ENCODE measurements at places on chromosomes 1 and 21. TPM values are rescaled to one million over a fixed set of nuclear protein-coding genes. Genes with fewer than 3 reads are reported as not detected.
A peak's percentile ranks its signal among the peaks of the same experiment; 100 is the strongest.

Gene APOBEC4
- not detected for total RNA-seq

Gene PRDM2
- 34.7 TPM for total RNA-seq

Gene CRTC2
- total RNA-seq = 39.5 TPM

Gene CLEC20A
- not detected for total RNA-seq

Gene RNU5D-1
- total RNA-seq = not detected

Gene OR2T2
- not detected for total RNA-seq

Gene AQP10
- not detected for total RNA-seq

Gene PRRX1
- total RNA-seq = 30.5 TPM

DNA sequence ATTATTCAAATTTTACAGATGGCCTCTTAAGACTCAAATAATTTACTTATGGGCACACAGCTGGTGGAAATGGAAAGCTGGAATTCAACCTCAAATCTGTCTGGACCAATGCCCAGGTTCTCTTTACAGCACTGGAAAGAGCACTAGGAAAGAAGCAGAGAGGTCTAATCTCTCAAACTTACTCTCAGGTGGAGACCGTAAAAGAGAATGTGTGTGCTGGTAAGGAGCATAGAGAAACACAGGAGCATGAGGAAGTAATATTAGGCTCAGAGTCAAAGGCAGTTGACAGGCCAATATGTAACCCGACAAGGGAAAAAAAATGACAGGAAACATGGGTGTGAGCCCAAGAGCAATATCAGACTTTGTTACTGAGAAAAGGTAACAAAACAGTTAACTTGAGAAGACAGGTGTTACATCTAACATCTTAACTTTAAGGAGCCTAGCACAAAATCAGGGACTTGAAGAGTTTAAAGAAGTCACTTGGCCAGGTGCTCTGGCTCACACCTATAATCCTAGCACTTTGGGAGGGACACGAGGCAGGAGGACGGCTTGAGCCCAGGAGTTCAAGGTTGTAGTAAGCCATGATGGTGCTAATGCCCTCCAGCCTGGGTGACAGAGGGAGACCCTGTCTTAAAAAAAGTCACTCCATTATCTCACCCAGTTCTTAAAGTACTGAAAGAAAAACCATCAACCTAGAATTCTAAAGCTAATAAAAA is 20.7 kb downstream of the PPP1R15B start:
- no peak for DNase-seq

DNA sequence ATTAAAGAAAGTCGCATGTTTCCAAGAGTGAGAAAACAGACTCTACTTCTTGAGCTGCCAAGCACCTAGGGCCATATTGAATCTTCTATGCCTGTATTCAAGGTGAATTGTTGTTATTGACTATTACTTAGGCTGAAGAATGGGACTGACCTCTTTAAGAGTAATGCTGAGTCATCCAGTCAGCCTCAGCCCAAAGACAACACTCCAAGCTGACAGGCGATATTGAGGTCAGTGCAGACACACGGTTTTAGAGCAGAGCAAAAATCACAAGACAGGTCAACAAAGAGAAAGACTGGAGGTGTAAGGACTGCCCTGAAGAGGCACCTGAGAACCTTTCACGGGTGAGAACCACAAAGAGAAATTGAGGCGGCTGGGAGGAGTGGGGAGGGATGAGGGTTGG is 146.9 kb downstream of the MIS18A start:
- no peak for DNase-seq

GRCh38 chr1:152328801-152329391 is 3.9 kb upstream of the FLG start:
- DNase-seq = no peak

- DNase-seq = peak; percentile 8
Measured at GRCh38 chr1:5913876-5914275, 78.3 kb downstream of the NPHP4 start.

DNA sequence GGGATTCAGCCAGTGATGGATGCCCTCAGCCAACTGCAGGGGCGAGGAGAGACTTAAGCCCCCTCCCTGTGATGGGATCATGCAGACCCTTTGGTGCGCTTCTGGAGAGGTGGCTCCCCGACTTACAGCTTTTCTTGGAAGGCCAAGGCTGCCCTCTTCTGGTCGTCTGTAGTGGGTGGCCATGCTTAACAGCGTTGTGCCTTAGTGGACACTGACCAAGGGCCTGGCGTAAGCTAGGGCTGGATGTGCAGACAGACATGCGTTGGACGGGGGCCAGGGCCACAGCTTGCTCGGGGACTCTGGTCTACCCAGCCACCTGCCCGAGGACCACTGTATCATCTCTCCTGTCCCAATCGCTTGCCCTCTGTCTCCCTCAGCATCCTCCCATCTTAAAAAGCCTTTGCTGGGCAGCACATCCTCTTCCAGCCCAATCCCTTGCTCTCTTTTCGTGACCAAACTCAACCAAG is 5.5 kb downstream of the AZIN2 start:
- DNase-seq = peak; percentile 87

GRCh38 chr1:181345146-181345545 is 138.2 kb upstream of the CACNA1E start:
- no peak for DNase-seq

DNA sequence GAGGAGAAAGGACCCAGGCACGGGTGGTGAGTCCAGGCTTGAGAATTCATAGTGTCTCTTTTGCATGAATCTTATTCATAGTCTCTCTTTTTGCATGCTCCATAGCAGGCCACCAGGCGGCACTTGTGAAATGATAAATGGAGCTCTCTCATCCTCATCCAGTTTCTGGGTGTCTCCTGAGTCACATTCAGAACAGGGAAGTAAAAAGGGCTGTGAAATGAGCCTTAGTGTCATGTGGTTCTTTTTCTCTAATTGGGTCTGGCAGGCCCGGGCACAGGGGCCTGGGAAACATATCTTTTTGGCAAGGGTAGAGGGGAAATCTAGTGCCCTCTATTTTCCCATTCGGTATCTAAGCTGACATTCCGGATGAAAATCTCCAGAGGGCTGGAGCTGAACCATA is 19.1 kb upstream of the NCF2 start:
- DNase-seq = peak; percentile 39

DNA sequence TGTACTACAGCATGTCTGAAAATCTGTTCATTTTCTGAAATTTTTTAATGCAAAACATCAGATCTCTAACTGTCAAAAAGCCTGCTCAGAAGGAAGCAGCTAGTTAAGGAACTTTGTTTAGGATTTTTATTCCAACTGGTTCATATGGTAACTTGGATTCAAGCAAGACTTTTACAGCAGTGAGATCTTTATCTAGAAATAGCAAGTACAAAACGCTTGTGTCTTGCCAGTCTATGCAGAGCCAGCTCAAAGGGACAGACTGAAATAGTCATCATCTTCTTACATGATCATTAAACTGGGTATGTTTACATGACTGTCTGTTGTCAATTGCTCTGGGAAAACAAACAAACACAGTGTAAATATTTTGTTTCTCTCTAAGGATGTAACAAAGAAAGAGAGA is 37.6 kb downstream of the DDAH1 start:
- no peak for DNase-seq

GRCh38 chr1:25031601-25031965 is 101.5 kb upstream of the RUNX3 start:
- DNase-seq = no peak

- no peak for DNase-seq
Measured at GRCh38 chr1:33182896-33183295, 1.1 kb upstream of the TRIM62 start.

GRCh38 chr1:17603091-17603841 is 63.8 kb downstream of the ARHGEF10L start:
- no peak for DNase-seq

DNA sequence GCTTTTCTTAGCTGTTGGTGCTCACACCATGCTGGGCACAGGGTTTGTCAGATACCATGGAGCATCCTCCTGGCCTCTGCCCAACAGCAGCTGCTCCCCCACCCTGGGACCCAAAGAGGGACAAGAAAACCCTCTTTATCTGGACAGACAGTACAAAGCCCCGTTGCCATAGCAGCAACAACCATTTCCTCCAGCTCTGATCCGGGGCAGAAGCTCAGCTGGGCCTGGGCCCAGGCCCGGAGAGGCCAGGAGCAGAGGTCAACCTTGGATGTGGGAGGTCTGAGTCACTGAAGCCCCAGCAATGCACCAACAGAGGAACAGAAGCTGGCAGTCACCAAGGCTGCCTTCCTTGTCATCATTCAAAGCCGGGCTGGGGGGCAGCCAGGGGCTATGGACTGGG is 228.4 kb upstream of the POU3F1 start:
- no peak for DNase-seq

DNA sequence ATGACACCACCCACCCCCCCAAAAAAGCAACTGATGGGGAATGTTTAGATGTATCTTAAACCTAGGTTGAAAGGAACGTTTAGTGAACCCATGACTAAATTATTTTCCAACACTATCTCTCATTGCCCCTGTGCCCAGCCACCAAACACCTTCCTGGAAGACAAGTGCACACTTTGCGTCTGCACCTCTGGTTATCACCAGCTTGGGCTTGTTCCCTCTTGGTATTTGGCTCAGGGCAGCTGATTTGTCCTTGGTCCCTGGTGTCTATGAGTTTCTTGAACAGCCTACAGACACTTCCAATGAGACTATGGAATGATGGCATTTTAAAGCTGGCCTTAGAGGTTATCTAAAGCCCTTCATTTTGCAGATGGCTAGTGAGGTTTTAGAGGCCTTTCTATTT is 15.5 kb upstream of the RIMKLA start:
- DNase-seq = no peak

- DNase-seq = no peak
Measured at GRCh38 chr1:21955058-21955457, 17.9 kb upstream of the HSPG2 start.

- DNase-seq = no peak
Measured at GRCh38 chr1:211612786-211613107, 33.8 kb upstream of the SLC30A1 start.

GRCh38 chr1:107003972-107004371 is 52.5 kb upstream of the PRMT6 start:
- no peak for DNase-seq

DNA sequence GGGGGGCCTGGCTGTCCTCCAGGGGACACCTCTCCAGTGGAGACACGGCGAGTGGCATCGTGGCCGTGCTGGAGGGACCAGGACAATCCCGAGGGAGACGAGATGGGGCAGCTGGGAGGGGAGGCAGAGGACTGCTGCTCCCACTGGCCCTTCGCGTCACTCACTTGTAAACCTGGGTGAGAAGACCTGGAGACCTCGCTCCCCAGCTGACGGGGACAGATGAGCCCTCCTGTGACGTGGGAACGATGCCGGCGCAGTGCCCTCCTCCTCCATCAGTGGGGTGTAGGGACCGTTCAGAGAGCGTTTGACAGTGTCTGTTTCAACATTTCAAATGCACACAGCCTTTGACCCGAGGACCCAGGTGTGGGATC is 4.6 kb downstream of the SPATC1L start:
- no peak for DNase-seq

DNA sequence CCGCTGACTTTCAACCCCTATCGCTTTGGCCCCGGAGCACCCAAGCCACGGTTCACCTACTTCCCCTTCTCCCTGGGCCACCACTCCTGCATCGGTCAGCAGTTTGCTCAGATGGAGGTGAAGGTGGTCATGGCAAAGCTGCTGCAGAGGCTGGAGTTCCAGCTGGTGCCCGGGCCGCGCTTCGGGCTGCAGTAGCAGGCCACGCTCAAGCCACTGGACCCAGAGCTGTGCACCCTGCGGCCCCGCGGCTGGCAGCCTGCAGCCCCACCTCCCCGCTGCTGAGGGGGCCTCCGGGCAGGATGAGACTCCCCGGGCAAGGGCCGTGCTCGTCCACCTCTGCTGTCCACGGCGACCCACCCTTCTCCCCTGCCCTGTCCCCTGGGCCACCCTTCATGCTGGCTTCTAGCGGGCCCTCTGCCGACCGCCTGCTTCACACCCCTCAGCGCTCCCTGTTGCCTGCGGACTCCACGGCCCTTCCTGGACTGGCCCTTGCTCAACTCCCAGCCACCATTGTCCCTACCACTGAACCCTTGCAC is 92.2 kb upstream of the TRABD2B start:
- no peak for DNase-seq

DNA sequence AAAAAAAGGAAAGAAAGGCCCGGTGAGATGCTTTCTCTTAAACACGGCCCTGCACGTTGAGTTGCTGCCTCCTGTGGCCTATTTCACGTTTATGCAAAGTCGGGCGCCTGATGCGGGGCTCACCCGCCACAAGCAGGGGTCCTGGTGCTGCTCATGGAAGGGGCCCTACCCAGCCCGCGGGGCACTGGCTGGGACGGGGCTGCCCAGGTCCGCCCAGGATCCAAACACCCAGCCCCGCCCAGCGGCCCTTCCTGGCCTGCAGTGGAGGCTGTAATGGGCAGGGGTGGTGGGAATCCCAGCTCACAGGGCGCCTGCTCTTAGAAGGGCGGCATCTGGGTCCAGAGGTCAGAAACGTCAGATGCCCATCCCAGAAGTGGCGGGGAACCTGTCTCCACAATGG is 1.6 kb downstream of the COL6A2 start:
- peak; percentile 60 for DNase-seq

- no peak for DNase-seq
Measured at GRCh38 chr1:9871021-9871420, 39.0 kb downstream of the CTNNBIP1 start.

GRCh38 chr1:110207831-110208230 is 2.3 kb upstream of the KCNC4 start:
- peak; percentile 89 for DNase-seq

GRCh38 chr1:214702556-214702955 is 99.6 kb downstream of the CENPF start:
- no peak for DNase-seq

DNA sequence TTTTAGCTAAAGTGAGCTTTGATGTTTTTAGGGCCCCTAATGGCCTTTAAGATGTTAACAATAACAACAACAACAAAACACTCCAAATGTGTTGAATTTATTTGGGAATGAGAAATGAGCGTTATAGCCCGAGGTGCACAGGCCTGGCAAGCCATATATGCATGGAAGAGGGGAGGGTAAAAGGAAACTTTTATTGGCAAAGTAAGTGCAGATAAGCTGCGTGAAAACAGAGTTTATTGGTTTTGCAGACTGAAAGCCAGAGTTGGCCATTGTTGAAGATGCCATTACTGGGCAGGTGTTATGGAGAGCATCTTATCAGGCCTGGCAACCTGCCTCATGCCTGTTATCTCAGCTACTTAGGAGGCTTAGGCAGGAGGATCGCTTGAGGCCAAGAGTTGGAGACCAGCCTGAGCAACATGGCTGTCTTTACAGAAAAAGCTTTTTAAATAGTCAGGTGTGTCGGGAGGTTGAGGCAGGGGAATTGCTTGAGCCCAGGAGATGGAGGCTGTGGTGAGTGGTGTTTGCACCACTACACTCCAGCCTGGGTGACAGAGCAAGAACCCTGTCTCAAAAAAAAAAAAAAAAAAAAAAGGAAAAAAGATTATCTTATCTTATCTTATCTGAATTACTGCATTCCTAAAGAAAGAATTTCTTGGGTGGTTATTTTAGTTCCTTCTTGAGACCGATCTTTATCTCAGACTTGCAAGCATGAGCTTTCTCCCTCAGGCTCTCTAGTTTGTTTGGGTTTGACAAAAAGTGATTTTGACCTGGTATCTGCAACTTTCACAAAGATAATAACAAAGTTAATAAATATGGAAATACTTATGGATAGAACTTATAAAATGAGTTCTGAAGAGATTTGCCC is 1.7 kb downstream of the PATJ start:
- no peak for DNase-seq

DNA sequence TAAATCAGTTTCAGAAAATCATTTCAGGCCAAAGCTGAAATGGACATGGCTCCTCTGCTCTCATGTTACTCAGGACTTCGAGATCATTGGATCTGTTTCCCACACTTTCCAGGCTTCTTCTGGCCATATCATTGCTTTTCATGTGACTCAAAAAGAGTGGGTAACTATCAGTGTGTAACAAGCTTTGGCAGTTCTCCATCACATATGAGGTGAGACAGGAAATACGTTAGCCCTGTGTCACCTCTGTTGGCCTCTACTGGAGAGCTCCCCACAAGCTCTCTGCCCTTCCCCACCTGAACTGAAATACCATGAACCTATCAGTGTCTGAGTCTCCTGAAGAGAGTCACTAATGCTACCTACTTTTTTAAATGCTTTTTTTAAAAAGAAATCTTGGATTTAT is 128.2 kb downstream of the LBR start:
- no peak for DNase-seq
